ENCODE measurements at places on chromosomes 2 and 18. TPM values are rescaled to one million over a fixed set of nuclear protein-coding genes. Genes with fewer than 3 reads are reported as not detected.

The SLC14A1 gene
- polyA plus RNA-seq, result 0.74 TPM

GRCh38 chr2:189659734-189660133 is 1.5 kb upstream of the ASNSD1 start:
- DNase-seq, result no peak

The SCN9A gene
- 5.5 TPM for polyA plus RNA-seq

GRCh38 chr18:9133225-9133624 is 3.4 kb upstream of the ANKRD12 start:
- DNase-seq, result no peak

The TMEM200C gene
- 0.43 TPM for polyA plus RNA-seq

The C1GALT1C1L gene
- 1.3 TPM for polyA plus RNA-seq

The CNTNAP5 gene
- polyA plus RNA-seq, result 0.06 TPM

DNA sequence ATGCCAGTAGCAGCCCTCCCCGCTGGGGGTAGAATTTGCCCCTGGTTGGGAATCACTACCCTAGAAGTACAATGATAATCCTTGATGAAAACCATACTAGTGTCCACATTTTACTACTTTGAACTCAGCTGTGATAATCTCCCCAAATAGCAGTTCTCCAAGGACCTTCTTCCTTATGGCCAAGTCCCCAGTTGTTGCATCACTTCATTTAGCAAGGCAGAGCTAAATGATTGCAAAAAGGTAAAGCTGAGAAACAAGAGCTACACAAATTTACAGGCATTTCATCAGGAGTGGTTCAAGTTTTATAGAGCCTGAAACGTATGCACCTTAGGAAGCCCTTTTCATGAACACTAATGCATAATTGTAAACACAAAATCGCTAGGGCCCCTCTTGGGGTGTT is 44.9 kb upstream of the REL start:
- no peak for DNase-seq
